ENCODE measurements at places on chromosomes 13 and 19. TPM values are rescaled to one million over a fixed set of nuclear protein-coding genes. Genes with fewer than 3 reads are reported as not detected.

Gene IGSF23
- total RNA-seq, result not detected

Gene CBLC
- total RNA-seq, result 0.85 TPM

Gene PEAK3
- total RNA-seq, result 0.97 TPM

Gene ZNF607
- total RNA-seq, result 15.2 TPM

Gene ZNF77
- total RNA-seq, result 5.5 TPM

Gene KMT5C
- total RNA-seq, result 18.4 TPM

Gene COX6B2
- not detected for total RNA-seq

Gene ZNF560
- not detected for total RNA-seq

Gene SH2D3A
- 1.5 TPM for total RNA-seq

Gene ZNF491
- total RNA-seq, result not detected

Gene FDX2
- 18.9 TPM for total RNA-seq

Gene SLC44A2
- 272 TPM for total RNA-seq

Gene PSG6
- not detected for total RNA-seq

Gene PCDH9
- total RNA-seq, result 1.9 TPM
